Hematopoietic multipotent progenitor cell (in vitro differentiated cells): ENCODE measurements at places on chromosomes 5 and 9.
A peak's percentile ranks its signal among the peaks of the same experiment; 100 is the strongest.

GRCh38 chr5:33736510-33736909 lies 155.3 kb downstream of the ADAMTS12 start:
- DNase-seq, result no peak

DNA sequence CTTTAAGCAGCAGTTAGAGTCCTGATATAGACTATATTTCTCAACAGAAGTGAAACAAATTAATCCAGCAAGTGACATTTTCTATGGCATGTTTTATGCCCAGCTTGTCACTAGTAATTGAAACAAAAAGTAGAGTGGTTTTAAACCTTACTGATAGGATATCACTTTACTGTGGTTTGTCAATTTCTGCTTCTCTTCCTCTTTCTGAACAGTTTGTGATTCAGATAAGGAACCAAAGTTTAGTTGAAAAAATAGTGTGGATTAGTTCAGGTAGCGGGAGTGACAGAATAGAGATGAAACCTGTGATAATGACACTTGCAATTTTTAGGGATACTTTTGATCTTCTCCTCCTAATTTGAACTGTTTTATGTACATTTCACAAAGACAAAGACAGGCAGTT lies 485.7 kb upstream of the EDIL3 start:
- DNase-seq, result peak; percentile 74

DNA sequence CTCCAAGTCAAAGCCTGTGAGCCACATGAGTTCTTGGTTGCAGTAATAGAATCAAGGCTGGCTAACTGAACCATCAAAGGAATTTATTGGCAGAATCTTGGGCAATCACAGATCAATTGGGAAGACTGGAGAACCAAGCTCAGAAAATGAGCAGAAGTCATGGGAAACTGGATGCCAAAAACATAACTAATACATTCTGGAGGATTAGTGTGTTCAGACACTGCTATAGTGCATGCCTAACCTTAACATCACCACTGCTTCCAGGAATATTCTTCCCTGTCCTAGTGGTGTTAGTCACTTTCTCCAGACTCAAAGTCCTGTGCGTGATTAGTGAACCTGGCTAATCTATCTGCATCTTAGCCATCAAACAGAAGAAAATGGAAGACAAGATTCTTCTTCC lies 843.7 kb downstream of the EFNA5 start:
- no peak for DNase-seq

GRCh38 chr5:151126199-151126645 lies 31.4 kb downstream of the ANXA6 start:
- DNase-seq, result peak; percentile 48

DNA sequence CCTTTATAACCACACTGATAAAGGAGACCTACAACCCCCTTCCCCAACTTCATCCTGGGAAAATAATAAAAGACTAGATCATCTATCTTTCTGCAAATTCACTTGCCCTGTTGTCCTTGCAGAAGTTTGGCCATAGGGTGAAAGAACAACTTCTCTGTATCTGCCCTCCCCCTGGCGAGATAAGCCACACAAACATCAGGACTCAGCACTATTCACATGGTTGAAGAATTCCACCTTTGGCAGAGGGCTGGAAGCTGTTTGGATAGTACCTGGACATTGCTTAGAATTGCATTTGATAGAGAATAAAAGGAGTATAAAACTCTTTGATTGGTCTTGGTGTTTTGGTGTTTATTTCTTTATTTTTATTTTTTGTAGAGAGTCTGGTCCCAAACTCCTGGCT lies 16.9 kb downstream of the FAM151B start:
- DNase-seq, result no peak

DNA sequence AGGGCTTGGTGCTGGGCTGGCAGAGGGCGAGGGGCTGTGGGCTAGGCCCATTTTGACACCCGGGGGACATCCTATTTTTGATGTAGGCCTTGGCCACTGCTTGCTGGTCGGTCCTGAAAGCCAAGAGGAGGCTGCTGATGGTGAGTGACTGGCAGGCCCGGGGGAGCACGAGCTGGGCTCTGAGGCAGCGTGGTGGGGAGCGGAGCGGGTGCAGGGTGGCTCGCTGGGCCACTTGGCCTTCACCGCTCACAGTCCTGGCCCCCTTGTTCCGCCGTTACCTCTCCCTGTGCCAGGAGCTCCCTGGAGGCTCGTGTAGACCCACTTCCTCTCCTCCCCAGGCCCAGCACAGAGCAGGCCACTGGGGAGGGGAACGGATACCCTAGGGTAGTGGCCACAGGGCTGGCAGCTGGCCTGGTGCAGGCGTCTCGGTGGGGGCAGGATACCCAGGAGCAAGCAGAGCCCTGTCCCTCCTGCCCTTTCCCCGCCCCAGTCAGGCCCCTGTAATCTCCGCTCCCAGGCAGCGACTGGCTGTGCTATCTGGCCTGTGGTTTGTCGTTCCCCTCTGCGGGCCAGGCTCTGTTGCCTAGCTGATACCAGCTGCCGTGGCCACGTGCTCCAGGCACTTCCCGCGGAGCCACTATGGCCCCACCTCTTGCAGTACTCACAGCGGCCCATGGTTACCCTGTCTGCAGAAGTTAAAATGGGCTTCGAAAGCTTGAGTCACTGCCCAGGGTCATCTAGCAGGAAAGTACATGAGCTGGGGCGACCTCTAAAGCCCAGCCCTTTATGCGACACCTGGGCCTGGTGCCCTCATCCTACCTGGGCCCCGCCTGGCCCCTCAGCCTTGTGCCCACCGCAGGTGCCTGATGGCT lies 11.7 kb upstream of the DOLPP1 start:
- DNase-seq, result peak; percentile 96

GRCh38 chr9:98781588-98782383 lies 14.6 kb downstream of the ANKS6 start:
- DNase-seq, result no peak

DNA sequence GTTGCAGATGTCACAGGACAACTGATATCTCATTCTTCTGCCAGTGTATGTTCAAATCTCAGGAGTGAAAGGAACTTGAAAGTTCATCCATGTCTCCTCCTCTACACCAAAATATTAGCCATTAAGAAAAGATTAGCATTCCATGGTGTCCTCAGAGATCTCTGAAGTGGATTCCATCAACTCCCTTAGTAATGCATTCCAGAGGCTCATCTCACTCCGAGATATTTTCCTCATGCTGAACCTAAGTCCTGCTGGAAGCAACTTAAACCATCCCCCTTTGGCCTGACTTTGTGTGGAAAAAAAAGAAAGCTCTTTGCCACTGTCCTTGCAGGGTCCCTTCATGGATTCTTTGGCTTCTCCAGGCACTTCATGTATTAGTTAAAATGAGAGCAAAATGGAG lies 155.7 kb upstream of the ZNF462 start:
- no peak for DNase-seq

- DNase-seq, result no peak
These were observed 18.4 kb downstream of the NKD2 start for GRCh38 chr5:1026700-1027621.

- no peak for DNase-seq
These were observed 340.3 kb upstream of the WWC1 start for GRCh38 chr5:167951116-167951515.

DNA sequence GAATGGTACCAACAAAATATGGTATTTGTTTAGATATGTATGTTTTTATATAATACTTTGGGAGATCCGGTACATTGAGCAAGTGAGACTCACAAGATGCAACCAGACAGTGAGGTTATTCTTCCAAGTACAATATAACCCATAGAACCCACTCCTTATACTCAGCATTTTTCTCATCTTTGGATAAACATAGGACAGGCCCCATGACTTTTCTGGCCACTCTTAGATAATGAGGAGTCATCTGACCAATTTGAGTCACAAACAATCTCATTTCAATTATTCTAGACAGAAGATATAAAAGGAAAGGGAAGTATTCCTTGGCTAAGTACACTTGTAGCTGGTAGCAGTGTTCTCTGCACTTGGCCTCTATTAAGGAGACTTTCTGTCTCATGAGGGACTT lies 150.2 kb downstream of the SGCD start:
- no peak for DNase-seq
